Naive B cell (primary cell): ENCODE measurements at places on chromosomes 4 and X.
A peak's percentile ranks its signal among the peaks of the same experiment; 100 is the strongest.

DNA sequence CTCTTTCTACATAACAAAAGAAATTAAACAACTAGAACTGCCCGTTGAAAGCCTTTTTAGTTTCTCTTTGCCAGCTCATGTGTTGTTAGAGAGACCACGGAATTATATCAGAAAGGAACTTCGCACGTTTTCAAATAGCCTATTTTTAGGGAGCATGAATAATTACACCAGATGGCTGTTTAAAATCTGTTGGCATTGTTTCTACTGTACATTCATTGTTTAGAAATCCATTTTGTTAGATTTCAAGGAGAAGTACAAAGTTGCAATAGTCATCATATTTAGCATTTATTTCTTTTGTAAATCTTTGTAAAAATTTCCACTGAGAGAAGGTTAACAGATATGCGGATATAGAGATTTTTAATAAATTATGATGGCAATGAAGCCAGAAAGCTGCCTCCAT, 403.0 kb upstream of the HS3ST1 start:
- no peak for DNase-seq

DNA sequence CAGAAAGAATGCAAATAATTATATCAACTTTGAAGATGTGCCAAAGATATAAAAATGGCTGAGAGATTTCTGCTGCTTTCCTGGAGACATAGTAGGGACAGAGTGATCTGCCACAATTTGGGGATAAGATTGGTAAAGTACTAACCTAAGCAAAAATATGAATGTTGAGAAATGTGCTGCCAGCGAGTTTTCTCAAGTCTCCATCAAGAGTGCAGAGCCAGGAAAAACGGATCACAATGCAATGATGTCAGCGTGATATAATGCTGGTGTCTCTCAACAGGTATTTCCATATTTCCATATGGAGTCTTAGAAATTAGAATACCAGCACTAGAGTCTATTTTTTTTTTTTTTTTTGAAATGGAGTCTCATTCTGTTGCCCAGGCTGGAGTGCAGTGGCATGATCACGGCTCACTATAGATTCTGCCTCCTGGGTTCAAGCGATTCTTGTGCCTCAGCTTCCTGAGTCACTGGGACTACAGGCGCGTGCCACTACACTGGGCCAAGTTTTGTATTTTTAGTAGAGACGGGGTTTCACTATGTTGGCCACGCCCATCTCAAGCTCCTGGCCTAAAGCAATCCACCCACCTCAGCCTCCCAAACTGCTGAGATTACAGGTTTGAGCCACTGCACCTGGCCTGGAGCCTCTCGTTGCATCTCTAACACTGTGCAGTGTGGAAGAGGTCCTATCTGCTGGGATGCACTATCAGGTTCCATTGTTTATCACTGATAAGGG, 893.5 kb downstream of the TRIML1 start:
- no peak for DNase-seq

- peak; percentile 25 for DNase-seq
Measured at GRCh38 chr4:140719686-140720085, 36.5 kb downstream of the TBC1D9 start.

GRCh38 chrX:9327086-9327746, 137.6 kb upstream of the TBL1X start:
- DNase-seq = no peak

GRCh38 chr4:21885770-21886169, 62.8 kb downstream of the KCNIP4 start:
- no peak for DNase-seq

GRCh38 chrX:53481816-53482465, 47.8 kb upstream of the HSD17B10 start:
- peak; percentile 24 for DNase-seq

DNA sequence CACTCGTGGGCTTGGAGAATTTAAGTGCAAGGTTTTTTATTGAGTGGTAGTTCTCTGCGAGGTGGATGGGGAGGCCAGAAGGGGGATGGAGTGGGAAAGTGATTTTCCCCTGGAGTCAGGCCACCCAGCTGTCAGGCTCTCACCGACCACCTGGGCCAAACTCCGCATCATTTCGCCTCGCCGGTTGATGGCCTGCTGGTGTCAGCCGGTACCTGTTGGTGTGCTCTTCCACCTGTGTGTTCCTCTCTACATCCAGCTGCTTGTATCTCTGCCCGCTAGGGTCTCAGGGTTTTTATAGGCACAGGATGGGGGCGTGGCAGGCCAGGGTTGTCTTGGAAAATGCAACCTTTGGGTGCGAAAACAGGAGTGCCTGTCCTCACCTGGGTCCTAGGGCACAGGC, 200.9 kb downstream of the DACH2 start:
- no peak for DNase-seq

- DNase-seq = no peak
Measured at GRCh38 chr4:55346851-55347255, 811 bp downstream of the SRD5A3 start.

GRCh38 chrX:9746148-9746888, 19.3 kb downstream of the GPR143 start:
- no peak for DNase-seq

- DNase-seq = peak; percentile 23
Measured at GRCh38 chr4:169485791-169486742, 126.3 kb downstream of the NEK1 start.

- peak; percentile 39 for DNase-seq
Measured at GRCh38 chrX:41009850-41010846, 75.1 kb upstream of the USP9X start.

DNA sequence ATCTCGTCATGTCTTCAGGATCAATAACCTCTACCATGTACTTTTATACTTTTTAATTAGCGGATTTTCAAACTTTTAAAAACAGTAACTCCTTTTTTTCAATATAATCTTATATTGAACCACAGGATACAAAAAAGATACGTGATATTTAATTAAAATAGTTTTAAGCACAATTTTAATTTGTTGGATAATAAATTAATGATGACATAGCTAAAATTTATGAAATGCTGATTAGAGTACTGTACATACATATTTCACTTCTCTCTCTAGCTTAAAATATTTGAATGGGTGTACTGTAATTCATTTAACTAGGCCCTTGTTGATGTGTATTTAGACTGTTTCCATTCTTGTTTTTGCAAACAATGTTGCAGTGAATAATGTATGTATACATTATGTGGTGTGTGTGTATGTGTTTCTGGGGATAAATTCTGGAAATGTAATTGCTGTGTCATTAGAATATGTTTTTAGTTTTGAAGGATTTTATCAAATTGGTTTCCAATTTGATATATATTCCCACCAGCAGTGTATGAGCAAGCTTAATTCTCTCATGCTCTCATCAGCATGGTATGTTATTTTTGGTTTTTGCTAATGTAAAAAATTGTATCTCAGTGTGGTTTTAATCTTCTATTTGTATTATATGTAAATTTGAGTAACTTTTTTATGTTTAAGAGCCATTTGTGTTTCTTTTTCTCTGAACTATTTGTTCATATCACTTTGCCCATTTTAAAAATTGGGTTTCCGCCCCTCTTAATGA, 66.4 kb downstream of the CDKL5 start:
- no peak for DNase-seq

DNA sequence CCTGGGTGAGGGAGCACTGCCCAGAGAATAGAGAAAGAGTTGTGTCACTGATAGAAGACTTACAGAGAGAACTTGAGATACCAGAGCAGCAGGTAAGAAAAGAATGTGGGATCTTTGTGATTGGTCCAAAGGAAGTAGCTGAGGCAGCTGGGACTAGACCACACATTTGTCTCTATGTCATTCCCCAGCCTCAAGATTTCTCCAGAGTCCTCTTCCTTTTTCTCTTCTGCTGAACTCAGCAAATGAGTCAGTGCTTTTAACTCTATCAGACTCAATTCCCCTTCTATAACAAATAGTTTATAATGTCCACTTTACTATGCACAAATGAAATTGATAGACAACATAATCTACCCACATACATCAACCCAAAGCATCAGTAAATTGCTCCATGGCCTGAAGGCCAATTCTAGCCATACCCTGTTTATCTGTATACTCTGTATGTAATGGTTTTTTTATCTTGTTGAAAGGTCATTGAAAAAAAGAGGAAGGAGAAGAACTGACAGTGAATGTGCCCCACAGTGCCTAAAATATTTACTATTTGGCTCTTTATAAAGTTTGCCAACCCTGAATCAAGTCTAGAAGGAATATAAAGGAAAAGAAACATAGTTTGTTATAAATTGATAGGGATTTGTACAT, 38.2 kb downstream of the ETDC start:
- DNase-seq = no peak

GRCh38 chrX:65783746-65784145, 116.3 kb downstream of the MSN start:
- DNase-seq = no peak

DNA sequence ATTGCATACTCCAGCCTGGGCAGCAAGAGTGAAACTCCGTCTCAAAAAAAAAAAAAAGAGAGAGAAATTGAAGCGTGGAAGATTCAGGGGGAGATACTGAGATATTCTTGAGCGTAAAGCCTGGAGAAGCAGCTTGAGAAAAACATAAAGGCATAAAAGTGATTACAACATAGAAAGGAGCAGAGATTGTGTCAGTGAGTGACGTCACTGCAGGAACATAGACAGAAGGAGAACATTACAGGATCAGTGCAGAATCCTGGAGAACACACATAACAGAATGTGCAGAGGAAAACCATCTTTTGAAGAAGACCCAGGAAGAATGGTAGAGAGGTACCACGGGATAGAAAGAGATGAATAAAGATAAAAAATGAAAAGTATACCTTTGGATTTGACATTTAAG, 147.0 kb downstream of the APBB2 start:
- no peak for DNase-seq

DNA sequence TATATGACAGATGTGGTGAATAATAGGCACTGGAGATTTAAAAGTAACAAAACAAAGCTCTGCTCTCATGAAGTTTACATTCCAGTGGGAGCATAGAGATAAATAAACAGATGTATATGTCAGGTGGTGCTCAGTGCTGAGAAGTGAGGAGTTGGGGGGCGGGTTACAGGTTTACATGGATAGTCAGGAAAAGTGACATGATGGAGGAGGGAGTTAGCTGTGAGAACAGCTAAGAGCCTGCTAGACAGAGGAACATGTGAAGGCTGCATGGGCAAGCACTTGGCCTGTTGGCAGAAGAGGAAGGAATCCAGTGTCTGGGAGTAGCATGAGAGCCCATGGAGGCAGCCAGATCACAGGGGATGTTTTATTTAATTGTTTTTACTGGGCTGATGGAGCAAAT, 10.2 kb upstream of the TMEM156 start:
- DNase-seq = no peak

DNA sequence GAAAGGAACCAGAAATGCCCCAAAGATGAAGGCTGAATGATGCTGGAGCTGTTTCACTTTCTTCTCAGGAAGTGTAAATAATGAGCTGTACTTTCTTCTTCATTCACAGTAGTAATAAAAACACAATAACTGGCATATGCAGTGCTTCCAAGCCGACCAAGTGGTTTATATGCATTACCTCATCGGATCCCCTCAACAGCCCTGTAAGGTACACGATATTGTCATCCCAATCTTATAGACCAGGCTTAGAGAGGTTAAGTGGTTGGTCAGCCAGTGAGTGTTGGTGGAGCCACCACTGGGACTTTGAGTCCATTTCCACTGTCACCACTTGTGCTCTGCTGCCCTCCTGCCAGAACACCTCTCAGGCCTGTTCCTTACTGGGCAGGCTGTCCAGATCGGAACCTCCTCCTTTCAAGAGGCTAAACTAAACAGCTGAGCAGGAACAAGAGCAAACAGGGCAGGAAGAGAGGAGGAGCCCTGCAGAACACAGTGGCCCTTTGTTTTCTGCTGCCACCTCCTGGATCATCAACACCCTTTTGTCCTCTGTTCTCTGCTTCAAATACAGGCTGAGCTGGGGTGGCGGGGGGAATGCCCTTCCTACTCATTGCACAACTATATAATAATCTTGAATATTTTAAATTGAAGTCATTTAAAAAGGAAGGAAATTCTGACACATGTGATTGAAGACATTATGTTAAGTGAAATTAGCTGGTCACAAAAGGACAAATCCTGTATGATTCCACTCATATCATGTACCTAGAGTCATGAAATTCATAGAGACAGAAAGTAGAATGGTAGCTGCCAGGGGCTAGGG, 112.5 kb upstream of the ATP6AP2 start:
- DNase-seq = peak; percentile 29

- no peak for DNase-seq
Measured at GRCh38 chrX:153884136-153884535, 1.8 kb downstream of the L1CAM start.

DNA sequence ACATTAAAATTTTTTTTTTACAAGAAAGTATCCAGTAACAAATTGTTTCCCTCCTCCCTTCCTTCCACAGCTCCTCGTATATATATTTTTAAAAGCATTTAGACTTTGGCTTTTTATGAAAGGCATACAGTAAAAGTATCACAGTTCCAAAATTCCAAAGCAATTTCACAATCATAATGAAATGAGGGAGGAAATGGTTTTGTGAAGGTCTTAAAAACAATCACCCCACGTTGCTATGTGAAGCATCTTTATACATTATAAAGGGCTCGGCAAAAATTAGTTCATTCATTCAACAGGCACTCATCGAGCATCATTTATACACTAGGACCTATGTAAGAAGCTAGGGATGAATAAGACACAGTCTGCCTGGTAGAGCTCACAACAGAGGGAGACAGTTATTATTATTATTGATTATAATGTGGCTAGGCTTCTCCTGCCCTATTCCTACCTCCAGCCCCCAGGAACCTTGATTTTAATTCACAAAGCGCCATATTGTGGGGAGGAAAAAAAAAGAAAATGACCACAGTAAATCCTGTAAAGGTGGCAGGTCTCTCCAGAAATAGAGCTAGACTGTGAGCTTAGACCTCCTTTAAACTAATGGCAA, 239.9 kb downstream of the MAML3 start:
- DNase-seq = no peak

GRCh38 chrX:109199726-109200125, 282.2 kb downstream of the GUCY2F start:
- no peak for DNase-seq

DNA sequence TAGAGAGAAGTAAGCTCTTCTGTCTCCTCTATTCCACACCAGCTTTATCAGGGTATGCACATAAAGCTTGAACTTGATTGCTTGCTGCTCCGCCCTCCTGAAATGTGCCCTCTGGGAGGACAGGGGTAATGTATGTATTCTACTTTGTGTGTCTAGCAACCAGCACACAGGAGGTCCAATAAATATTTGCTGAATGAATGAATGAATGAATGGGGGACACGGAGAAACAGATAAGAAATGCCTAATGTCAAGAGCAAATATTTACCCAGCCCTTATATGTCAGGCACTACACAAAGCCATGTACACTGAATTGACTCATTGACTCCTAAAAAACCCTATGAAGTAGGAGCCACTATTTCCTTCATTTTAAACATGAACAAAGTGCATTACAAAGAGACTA, 2.3 kb upstream of the MSL3 start:
- DNase-seq = no peak
